ENCODE measurements at places on chromosomes 6 and 20.

GRCh38 chr20:13008761-13009681 lies at the start of gene SPTLC3:
Gene SPTLC3, plus strand, starts transcription at chr20:13008972. Its CDS starts 296 bp downstream, at chr20:13009268.
- DNase-seq = peak; percentile 64

GRCh38 chr6:43966374-43966658 lies 160.9 kb downstream of the MRPL14 start:
- no peak for DNase-seq

DNA sequence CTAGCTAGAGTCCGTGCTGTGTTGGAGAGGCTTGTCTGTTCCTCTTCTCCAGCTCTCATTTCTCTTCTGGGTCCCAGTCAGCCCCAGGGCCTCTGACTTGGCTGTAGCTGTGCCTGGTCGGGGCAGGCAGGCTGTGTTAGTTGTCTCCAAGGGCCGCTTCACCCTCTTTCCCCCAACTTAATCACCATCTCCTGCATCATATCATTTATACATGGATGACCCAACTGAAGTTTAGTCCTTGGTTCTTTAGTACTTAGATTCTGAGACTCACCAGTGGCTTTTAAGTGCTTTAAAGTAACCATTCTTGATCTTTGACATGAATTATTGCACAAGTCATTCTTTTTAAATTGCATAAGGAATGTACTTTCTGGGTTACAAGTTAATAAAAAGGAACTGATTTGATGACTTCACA lies 127.3 kb downstream of the RTN4IP1 start:
- DNase-seq = no peak

DNA sequence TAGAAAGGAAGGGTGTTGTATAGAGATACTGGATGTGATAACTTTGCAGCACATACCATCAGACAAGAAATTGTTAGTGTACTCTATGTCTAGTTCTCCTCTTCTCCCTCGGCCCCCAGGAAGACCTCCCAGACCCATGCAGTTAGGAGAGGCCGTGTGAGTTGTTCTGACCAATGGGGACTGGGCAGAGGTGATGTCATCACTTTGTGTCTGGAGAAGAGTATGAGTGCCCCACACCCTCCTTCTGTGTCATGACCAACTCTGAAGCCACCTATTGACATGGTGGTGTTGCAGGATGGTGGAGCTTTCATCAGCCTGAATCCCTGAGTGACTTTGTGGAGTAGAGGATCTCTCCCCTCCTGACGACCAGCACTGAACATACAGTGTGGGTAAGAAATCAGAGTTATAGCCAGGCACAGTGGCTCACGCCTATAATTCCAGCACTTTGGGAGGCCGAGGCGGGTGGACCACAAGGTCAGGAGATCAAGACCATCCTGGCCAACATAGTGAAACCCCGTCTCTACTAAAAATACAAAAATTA lies 72.2 kb downstream of the IPCEF1 start:
- no peak for DNase-seq

GRCh38 chr6:5540370-5540769 lies 279.1 kb downstream of the FARS2 start:
- DNase-seq = no peak

DNA sequence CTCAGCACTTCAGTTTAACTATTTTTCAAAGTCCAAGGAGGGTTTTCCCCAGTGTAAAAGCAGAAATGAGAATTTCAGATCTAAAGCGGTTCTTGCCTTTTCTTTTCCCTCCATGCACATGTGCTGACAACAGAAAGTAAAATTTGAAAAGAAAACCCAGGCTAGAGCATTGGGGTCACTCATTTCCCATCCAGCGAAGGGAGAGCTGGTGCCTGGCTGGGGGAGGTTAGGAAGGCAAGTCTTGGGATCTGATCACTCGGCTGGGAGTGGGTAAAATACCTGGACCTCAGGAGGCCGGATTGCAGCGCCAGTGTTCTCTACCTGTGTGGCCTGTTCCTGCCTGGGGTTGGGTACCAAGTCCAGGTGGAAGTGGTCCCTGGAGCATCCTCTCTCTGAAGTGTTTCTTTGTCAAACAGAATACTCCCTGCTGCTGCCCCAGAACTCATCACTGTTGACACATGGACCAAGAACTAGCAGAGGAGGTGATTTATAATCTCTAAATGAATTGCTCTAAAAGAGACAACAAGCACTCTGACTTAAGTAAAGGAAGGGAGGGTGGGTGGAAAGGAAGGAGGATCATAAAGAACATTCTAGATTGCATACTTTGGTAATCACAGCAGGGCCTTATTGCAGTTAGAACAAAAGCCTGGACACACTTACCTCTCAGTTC lies 136.0 kb downstream of the MTHFD1L start:
- no peak for DNase-seq

DNA sequence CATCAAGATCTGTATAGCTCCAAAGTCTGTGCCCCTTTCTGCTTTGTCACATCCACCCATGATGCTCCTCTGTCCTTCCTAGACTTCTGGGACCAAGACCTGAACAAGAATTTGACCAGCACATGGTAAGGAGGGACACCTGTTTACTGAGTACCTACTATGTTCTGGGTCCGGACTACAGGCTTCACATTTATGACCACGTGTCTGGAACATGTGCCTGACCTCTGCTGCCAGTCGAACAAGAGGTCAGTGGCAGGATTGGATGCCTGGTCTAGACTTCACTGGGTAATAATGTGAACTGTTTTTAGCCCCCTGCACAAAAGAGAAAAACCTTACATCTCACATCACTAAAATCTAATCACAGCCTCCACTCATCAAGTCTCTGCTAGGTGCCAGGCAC lies 7.3 kb upstream of the PDYN start:
- DNase-seq = no peak

DNA sequence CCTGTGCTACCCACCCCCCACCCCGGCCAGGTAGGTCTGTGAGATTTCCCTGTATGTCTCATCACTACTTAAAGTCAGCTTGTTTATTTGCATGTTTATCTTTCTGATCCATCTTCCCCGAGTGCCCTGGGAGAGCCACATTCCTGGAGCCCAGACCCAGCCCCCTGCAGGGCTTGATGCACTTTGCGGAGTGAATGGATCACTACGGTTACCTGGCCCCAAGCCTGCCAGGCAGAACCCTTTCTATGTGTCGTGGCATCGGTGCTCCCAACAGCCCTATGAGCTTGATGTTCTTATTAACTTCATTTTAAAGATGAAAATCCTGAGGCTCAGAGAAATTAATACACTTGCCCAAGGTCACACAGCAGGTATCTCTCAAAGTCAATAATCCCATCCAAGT lies 13.6 kb upstream of the SLCO4A1 start:
- no peak for DNase-seq

Measured in right forelimb (tissue), 1 donor.